ENCODE measurements at places on chromosomes 5 and 9. TPM values are rescaled to one million over a fixed set of nuclear protein-coding genes. Genes with fewer than 3 reads are reported as not detected.
A peak's percentile ranks its signal among the peaks of the same experiment; 100 is the strongest.

The SOX30 gene
- total RNA-seq = 0.11 TPM

The TMEM215 gene
- not detected for total RNA-seq

The UHRF2 gene
- 59.3 TPM for total RNA-seq

The SLC6A3 gene
- not detected for total RNA-seq

The FGD3 gene
- 107 TPM for total RNA-seq

The WNK2 gene
- not detected for total RNA-seq

The C9 gene
- not detected for total RNA-seq

The GEMIN5 gene
- total RNA-seq = 15.9 TPM

The TMEM232 gene
- 0.26 TPM for total RNA-seq

The NUP155 gene
- 57.2 TPM for total RNA-seq

The C5orf52 gene
- total RNA-seq = not detected

The DOK3 gene
- 7.8 TPM for total RNA-seq

The WDR31 gene
- 0.47 TPM for total RNA-seq

The ZFR gene
- 46.3 TPM for total RNA-seq

The IRX4 gene
- not detected for total RNA-seq

DNA sequence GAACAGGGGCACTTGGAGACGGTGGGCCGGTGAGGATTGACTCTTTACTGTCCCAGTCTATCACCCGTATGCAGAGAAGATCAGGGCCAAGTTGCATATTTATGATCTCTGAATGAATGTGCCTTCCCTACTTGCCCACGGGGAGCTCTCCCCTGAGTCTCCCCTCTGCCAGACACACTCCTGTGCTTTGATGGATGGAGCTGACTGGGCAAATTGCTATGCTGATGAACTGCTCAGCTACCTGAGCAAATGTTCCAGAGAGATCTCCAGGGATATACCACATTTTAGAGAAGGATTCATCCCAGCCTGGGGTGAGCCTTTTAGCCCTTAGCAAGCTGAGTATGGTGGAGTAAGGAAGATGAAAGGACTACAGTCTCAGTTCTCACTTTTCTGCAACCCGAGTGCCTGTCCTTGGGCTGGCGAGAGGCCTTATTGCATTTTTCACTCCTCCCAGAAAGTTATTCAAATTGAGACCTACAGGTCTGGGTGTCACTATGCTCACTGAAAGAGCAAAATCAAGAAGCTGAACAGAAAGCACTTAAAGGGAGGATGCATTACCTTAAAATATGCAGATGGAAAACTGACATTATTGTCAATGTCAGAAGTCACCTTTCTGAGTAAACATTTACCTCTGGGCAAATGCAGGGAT, 526.7 kb upstream of the WWC1 start:
- no peak for DNase-seq

GRCh38 chr5:41789434-41789833, 80.8 kb downstream of the OXCT1 start:
- no peak for DNase-seq

DNA sequence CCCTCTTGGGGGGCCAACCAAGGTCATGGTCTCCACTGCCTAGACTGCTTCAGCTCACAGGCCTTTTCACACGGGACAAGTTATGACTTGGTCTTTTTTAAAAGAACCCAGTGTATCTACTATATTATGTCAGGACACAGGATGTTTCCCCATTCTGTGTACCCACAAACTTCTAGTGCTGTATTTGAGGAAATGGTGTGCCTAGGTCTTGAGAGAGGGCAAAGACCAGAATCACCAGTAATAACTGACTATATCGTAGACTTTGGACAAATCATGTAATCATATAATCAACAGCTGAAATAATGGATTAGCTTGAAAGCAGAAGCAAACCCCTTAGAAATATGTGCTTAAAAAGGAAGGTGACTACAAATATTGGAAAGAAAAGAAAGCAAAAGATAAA, 133.3 kb downstream of the ARL15 start:
- no peak for DNase-seq

GRCh38 chr9:135561391-135562234, at the start of gene PAEP:
PAEP (plus strand) TSS chr9:135561756.
- DNase-seq = no peak

- DNase-seq = no peak
Measured at GRCh38 chr5:36252722-36253365, 11.1 kb upstream of the NADK2 start.

DNA sequence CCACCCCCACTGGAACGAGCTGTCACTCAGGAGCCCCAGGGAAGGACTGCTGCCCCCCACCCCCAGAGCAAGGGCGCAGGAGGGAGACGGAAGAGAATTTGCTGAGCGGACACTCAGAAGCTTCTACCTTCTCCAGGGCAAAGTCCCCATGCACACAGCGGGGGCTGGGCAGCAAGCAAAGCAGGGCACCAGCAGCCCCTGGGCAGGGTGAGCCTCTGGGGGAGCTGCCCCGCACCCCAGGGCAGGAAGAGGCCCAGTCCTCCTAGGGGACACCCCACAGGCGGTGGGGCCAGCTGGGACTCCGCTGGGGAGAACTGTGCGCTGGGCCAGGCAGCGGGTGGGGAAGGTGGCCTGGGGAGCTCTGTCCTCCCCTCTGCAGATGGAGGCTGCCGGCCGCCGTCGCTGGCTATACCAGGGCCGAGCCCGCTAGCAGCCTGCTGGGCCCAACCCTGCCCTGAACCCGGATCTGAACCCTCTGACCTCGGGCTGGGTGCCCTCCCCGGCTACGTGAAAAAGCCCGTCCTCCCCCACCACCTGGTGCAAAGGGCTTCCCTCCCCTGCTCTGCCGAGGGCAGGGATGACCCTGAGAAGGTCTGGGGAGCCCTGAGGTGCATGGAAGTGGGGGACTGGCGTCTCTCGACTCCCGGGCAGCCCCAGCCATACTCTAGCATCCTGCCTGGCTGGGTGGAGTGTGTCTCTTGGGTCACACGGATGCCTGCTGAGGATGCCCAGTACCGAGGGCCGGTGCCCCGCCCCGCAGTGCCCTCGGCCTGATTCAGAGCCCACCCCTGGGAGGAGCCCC, 597 bp upstream of the SLC34A3 start:
- no peak for DNase-seq

DNA sequence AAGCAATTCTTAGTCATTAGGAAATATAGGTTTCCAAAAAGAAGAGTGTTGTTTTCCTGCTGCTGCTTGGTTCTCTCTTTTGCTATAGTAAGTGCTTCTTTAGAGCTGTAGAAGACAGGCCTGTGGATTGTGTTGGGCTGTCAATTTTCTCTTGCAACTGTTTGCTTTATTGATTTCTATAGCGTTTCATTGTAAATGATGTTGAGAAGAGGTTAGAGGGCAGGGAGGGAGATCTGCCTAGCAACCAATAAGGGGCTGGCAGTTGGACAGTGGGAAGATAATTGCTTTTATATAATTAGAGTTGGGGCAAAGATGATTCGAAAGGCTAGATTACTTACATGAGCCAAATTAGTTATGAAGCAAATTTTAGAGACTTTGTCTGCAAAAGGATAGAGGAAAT, 11.1 kb downstream of the UNC13B start:
- DNase-seq = no peak

DNA sequence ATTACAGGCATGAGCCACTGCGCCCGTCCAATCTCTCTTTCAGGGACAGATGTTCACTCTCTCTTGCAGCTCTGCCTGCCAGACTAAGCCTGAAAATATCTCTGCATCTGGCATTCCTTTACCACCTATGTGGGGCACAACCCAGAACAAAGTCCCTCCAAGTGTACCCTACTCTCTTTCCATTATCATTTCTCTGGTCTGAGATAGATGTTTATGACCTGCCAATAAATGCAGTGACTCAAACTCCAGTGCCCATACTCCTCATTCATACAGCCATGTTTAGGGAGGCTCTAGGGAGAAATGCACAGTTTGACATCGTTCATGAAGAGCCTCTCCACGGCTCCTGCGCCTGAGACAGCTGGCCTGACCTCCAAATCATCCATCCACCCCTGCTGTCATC, at the start of gene BTNL3:
Gene BTNL3, plus strand, starts transcription at position 255 of the 400 bp plus-strand sequence. CDS start 183 bp downstream, outside the sequence.
- DNase-seq = no peak

DNA sequence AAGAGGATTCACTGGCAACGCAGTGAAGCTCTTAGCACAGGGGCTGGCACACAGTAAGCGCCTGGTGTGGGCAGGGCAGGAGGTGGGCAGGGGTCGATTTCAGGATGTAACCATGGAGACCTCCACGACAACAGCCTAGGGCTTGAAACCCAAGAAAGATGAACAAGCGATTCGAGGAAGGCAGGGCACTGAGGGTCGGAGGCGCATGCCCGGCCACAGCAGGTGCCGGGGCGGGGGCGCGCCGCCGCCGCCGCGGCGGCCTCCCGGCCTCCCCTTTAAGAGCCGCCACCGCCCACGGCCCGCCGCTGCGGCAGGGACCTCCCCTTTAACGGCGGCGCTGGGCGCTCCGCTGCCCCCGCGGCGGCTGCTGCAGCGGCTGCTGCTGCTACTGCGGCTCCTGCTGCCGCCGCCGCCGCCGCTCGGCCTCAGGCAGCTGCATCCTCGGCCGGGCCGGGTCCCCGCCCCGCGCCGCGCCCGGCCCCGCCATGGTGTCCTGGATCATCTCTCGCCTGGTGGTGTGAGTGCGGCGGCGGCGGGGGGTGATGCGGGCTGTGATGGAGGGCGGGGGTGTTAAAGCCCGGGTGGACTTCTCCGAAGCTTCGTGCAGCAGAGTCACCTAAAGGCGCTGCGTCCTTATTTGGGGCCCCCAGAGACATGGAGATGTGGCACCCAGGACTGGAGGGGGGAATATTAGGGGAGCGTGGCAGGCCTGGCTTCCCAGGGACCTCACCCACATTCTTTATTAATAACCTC, at the start of gene REEP2:
Gene REEP2, plus strand, starts transcription at position 334 of the 753 bp plus-strand sequence. Its CDS starts 152 bp downstream, at position 486.
- peak; percentile 60 for DNase-seq

GRCh38 chr5:53253421-53253871, 143.9 kb upstream of the MOCS2 start:
- no peak for DNase-seq

DNA sequence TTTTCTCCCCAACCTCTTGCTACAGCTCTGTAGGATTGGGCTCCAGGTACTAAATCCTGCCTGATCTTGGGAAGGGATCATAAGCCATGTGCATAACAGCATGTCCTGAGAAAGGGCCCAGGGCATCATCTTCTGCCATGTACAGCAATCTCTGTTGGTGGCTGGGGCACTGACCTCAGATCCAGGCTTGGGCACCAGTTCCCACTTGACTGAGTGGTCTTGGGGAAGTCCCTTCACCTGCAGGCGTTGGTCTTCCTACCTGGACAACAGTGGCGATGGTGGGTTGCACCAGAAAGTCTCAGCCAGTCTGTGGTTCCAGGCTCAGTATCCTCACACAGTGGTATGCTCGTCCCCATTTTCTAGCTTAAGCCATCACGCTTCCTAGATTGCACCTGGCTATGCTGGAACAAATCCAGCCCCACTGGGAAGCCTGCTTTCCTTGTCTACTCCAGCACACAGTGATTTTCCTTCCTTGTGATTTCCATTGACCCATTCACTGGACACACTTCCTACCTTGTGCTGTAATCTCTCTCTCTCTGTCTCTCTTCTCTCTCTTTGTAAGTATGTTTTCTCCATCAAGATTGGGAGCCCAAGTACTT, 121.7 kb upstream of the PITX1 start:
- DNase-seq = no peak

GRCh38 chr5:172746725-172747124, 24.3 kb downstream of the DUSP1 start:
- no peak for DNase-seq

- DNase-seq = no peak
Measured at GRCh38 chr9:108967916-108968315, 33.7 kb downstream of the ABITRAM start.

DNA sequence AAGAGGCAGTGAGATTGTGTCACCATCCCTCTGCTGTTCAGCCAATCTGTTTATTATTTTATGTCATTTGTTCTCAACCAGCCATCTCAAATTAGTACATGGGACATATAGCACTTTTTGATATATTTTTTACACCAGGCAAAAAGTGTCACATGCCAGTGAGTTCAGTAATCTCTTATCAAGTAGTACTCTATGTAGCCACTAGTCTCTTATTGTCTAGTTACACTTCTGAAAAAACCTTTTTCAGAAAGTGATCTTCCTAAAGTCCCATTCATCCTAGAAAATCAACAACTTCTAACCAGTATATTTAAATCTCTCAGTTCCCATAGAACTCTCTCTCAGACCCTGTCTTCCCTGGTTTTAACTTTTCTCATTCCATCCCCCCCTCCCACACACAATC, 321.6 kb downstream of the FBXL17 start:
- no peak for DNase-seq

DNA sequence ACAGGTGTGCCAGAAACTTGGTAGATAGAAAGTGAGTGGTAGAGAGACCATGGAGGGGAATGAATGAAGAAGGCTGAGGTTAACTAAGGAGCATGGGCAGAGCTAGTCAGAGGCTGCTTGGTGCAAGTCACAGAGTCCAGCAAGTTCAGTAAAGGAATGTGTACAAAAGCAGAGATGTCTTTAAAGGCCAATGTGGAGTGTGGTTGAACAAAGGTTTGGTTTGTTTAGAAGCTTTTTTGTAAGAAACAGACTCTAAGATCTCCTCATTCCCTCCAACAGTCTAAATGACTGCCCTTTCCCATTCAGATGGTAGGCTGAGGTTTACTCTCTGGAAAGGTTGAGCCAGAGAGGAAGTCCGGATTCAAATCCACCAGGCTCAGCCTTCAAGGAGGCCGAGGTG, 84.2 kb downstream of the TNC start:
- DNase-seq = no peak
